ENCODE measurements at places on chromosomes 1 and 21.
A peak's percentile ranks its signal among the peaks of the same experiment; 100 is the strongest.

DNA sequence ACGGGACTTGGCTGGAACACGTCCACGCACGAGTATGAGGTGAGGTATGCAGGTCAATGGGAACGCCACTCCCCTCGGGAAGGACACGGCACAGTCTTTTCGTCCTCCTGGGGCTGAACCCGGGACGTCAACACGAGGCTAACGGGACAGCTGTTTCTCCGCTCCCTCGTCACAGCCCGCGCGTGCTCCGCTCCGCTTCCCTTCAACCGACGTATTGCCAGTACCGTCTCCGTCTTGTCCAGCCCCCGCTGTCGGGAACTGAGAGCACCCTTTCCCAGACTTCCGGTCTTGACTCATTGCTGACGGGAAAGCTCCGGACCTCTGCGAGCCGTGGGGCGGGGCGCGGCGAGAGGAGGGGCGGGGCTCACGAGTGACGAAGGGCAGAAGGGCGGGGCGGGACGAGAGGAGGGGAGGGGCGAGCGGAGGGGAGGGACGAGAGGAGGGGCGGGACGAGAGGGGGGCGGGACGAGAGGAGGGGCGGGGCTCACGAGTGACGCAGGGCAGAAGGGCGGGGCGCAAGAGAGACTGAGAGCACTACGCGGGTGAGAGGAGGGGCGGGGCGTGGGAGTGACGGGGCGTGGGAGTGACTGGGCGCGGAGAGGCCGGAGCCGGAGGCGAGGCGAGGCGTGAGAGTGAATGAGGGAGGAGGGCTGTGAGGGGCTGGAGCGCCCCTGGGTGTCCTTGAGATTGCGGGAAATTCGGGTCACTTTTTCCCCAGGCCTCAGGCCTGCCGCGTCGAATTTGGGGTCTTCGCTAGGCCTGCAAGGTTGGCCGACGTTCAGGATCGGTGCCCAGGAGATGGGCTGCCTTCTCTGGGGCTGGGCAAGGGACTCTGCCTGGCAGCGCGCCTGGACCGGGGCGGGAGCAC lies 22.2 kb upstream of the CFAP126 start:
- DNase-seq: peak; percentile 98

- DNase-seq: no peak
These were observed 32.0 kb downstream of the MACO1 start for GRCh38 chr1:25462732-25463131.

DNA sequence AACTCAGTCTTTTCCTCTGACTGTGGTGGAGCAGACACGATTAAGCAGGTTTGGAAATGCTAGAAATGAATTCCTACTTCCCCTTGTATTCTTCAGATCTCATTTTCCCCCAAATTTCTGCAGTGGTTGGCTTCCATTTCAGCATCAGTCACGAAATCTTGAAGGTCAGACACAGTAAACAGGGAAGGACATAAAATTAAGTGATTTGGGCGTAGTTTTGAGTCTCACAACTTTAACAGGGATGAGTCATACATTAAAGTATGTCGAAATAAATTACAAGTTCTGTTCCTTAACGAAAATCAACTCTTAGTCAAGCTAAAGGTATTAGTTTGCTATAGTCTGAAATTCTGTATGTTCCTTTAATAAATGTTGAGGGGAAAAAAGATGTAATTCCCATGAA lies 61.1 kb downstream of the HNRNPR start:
- peak; percentile 53 for DNase-seq

DNA sequence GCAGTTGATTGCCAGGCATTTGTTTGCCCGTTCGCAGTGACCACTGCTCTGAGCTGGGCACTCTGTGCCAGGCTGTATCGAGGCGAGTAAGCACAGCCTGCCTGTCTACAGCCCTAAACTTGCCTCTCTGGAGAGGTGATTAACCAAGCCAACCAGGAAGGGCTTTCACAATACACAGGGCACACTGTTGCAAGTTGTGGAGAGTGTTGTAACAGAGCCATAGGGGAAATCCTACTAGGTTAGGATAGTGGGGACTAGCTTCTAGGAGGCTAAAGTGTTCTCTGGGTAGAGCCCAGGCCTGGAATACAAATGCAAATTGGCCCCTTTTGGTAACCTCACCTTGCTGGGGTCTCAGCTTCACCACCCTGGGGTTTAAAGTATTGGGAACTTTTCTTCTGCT lies 23.8 kb downstream of the PRDM2 start:
- no peak for DNase-seq

GRCh38 chr1:65504263-65504662 lies 83.8 kb downstream of the LEPR start:
- DNase-seq: no peak

- no peak for DNase-seq
These were observed 47.0 kb downstream of the F5 start for GRCh38 chr1:169538998-169539871.

GRCh38 chr1:227234998-227235405 lies 83.3 kb downstream of the CDC42BPA start:
- DNase-seq: no peak

- DNase-seq: no peak
These were observed 109.7 kb downstream of the PPIAL4G start for GRCh38 chr1:148373192-148373925.

DNA sequence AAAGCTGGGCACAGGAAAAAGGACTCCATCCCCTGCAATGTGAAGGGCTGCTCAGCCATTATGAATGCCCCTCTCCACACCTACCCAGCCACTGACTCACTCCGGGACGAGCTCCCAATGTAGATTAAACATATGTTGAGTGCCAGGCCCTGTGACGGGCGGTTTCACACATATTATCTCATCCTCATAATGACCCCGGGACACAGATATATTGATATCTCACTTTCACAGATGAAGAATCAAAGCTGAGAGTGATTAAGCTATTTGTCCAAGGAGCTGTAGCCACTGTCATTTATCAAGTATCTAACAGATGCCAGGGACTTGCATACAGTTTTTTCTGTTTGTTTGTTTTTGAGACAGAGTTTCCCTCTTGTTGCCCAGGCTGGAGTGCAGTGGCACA lies 35.0 kb upstream of the SLC30A1 start:
- DNase-seq: no peak

- peak; percentile 86 for DNase-seq
These were observed 6.8 kb upstream of the BSDC1 start for GRCh38 chr1:32400876-32401631.

DNA sequence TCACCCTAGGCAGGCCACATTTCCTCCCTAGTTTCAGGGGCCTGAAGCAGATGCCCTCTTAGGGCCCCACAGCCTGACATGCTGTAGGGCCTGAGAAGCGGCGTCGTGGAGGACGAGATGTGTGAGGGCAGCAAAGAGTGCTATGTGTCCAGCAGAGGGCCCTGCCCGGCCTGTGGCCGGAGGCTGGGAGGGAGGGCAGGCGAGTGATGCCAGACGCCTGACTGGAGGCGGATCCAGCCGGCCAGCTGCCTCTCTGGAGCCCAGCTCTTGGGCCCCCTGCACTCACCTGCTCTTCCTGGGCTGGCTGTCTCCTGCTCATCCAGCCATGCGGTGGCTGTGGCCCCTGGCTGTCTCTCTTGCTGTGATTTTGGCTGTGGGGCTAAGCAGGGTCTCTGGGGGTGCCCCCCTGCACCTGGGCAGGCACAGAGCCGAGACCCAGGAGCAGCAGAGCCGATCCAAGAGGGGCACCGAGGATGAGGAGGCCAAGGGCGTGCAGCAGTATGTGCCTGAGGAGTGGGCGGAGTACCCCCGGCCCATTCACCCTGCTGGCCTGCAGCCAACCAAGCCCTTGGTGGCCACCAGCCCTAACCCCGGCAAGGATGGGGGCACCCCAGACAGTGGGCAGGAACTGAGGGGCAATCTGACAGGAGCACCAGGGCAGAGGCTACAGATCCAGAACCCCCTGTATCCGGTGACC lies at the start of gene GPR37L1:
Gene GPR37L1, plus strand, starts transcription at position 279 of the 697 bp plus-strand sequence. Its CDS starts 47 bp downstream, at position 326.
- no peak for DNase-seq

Measured in amniotic stem cell (primary cell).